ENCODE measurements at places on chromosomes 3 and 15.

DNA sequence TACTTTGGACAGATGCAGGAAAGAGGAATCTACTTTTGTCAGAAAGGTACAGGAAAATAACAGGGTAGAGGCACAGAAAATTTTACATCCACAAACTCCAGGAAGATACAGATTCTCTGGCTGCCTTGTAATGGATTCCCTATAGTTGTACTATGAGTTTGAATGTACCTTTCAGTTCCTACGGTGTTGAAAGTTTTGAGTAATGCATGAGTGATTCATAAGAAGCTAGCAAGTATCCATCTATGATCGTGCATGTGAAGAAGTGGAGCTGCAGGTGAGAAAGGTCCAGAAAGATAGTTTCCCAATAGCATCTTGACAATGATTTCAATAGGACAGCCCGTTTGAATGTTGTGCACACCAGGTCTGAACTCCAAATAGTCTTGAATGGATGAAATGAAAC, 786.5 kb upstream of the ROBO1 start:
- no peak for DNase-seq

DNA sequence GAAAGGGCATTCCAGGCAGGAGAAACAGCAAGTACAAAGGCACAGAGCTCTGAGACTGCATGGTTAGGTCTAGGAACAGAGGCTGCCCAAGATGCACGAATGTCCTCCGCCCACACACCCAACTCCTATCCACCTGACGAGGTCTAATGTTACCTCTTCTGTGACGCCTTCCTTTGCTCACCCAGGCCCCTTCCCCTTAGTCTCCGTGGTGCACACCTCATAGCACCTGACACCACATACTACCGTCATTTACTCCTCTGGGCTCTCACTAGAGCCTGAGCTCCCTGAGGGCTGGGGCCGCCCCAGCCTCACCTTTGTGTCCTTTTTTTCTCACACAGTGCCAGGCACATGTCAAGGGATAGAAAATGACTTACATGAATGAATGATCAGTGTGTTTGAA, 31.0 kb upstream of the RASGRF1 start:
- no peak for DNase-seq

- no peak for DNase-seq
Measured at GRCh38 chr15:33198541-33198940, 4.0 kb upstream of the FMN1 start.

DNA sequence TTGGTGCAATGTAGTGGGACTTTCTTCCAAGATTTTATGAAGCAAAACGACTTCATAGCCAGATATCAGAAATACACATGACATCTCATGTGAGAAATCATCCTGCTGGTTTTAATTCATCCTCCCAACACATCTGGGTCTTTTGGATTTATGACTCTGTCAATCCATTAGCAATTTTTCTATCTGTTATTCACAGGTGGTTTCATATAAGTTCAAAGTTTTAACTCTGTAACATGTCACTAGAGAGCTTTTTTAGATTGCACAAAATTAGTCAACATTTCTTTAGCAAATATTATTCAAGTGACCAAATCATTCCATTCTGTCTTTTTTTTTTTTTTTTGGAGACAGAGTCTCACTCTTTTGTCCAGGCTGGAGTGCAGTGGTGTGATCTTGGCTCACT, 30.4 kb downstream of the SQOR start:
- DNase-seq: no peak

DNA sequence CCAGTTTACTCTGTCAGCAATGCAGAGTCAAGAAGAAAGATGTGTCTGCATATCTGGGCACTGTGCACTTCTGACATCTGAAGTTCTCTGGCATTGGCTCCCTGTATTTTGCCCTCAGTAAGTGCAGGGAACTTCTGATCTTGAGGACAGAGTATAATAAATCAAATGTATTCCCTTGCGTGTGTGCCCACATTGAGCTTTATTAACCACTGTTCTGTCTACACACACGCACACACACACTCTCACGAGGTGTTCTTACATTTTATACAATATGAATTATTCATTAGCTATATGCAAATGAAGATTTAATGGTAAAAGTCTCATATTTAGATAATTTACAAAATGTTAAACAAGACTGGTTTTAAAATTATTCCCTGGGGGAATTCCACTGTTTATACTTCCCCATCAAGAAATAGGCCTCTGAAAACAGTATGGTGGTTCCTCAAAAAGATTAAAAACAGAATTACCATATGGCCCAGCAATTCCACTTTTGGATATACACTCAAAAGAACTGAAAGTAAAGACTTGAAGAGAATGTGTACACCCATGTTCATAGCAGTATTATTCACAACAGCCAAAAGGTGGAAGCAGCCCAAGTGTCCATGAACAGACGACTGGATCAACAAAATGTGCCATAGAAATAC, 24.6 kb upstream of the ANPEP start:
- DNase-seq: no peak
